ENCODE measurements at places on chromosomes 5 and 9.
A peak's percentile ranks its signal among the peaks of the same experiment; 100 is the strongest.

DNA sequence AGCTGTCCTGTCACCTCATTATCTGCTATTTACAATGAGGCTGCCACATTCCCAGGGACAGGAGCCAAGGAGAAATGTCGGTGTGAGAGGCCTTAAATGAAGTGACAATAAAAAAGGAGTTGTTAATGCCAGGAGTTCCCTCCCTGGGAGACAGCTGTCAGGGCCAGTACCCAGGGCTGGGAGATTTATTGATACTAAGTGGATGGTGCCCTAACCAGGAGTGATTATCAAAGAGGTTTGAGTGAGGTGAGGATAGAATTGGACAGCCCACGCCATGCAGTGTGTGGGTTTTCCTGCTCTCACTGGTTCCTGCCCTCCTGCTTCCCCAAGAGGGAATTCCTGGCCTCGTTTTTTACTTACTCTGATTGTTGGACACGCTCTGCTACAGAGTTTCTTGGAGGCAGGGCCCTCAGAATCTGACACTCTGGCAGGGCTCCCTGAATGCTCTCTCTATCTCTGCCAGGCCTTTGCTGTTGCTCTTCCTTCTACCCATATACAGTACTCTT is 150.8 kb downstream of the GRIA1 start:
- DNase-seq = no peak

DNA sequence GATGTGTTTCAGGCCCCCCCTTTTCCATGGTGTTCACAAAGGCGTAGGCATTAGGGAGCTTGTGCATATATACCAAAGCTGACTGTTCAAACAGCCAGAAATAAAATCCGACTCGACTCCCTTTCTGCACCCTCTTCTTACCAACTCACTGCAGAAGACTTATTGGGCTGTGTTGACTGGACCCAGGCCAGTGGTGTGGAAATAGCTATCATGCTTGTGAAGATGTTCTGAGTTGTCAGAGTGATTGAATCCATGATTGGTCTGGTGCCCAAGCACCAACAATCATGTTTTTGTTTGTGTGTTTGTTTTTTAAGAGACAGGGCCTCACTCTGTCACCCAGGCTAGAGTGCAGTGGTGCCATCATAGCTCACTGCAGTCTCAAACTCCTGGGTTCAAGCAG is 21.6 kb downstream of the TJP2 start:
- DNase-seq = peak; percentile 84

- no peak for DNase-seq
Observed at GRCh38 chr5:32392039-32392438, 52.5 kb downstream of the ZFR start.

DNA sequence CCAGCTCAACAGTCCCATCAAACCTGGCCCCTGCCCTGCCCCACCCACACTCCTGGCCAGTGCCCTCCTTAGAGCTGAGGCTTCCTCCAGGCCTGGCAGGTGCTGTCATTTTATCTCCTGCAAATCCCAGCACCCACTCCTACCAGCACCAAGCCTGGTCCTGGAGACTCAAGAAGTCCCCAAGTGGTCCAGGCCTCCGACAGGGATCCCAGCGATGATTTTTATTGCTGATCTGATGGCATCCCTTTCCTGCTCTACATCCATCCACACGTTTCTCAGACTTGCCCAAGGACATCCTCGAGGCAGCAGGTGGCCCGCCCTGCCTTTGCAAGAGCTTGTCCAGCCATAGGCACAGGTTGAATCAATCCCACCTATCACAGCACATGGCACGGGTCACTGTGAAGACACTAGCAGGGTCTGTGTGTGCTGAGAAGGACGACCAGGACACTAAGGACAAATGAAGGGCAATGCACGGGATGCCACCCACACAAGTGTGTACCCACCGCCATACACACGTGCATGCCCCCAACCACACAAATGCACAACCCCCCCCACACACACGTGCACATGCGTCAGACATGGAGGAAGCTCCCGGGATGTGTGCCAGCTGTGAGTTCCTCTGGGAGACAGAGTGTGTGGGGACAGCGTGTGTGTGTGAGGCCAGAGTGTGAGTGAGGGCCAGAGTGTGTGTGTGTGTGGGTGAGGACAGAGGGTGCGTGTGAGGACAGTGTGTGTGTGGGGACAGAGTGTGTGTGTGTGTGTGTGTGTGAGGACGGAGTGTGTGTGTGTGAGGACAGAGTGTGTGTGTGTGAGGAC is 62.4 kb upstream of the UBAC1 start:
- peak; percentile 32 for DNase-seq

GRCh38 chr9:110125763-110126351 is 82.1 kb downstream of the C9orf152 start:
- DNase-seq = no peak

DNA sequence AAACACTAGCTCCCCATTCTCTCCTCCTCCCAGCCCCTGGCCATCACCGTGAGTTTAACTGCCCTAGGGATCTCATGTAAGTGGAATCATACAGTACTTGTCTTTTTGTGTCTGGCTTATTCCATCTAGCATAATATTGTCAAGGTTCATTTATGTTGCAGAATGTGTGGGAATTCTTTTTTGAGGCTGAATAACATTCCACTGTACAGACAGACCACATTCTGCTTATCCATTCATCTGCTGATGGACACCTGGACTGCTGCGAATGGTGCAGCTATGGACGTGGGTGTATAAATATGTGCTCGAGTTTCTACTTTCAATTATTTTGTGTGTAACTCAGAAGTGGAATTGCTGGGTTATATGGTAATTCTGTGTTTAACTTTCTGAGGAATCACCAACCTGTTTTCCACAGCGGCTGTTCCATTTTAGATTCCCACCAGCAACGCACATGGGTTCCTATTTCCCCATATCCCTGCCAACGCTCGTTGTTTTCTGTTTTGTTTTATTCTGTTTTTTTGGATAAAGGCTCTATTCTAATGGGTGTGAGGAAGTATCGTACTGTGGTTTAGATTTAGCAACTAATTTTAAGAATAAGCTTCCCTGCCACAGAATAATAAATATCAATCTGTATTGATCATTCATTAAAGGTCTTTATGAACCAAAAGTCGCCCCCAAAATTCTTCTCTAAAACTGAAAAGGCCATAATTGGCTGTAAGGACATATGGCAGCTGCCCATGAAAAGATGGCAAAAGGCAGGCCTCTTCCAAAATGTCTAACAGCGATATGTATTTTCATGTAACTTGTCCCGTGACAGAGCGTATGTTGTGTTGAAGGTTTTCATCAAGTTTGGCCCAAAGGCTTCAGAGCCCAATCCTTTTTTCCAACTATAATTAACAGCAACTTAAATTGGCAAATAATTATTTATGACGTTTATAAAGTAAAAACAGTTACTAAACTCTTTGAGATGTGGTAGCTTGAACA is 70.3 kb downstream of the DAP start:
- DNase-seq = no peak

DNA sequence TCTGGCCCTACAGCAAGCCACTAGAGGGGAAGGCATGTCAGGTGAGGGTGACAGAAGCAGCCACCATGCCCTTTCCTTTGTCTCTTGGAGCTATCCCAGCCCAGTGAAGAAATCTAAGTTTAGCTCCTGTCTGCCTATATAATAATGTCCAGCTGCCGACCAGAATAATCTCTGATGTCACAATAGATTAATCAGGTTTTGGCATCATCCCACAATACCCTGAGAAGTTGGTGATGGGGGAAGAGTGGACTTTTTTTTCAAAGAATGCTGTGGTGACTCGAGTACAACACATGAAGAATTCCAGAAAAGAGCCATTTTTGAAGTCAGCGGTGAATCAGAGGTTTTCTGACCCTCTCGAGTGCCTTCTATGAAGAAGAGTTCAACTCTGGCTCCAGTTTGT is 1.7 kb upstream of the TSLP start:
- DNase-seq = no peak

DNA sequence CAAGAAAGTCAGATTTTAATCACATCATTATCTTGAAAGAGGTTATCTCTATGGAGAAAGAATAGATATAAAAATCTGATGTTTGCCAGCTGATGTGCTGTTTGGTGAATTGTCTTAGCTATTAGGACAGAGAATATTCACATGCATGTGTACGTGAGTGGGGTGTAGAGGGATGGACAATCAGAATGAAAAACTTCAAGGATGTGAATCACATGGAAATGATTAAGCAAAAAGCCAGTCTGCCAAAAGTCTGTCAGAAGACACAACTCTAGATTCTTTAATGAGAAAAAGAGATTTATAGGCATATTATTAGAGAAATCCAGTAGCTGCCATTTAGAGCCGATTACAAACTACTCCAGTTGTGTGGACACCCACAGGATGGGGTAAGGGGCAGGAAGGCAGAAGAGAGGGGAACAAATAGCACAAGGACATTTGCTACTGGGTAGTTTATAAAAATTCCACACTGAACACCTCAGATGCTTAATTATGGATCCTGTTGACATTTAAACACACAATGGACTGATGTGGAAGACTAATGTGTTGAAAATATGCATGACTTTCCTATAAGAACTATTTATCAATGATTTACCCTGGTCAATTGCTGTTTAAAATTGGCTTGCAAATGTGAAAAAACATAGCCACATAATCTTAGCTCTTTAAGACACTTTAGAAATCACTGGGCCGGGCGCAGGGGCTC is 127.4 kb downstream of the PTTG1 start:
- DNase-seq = no peak

GRCh38 chr9:10104774-10105173 is 508.0 kb downstream of the PTPRD start:
- DNase-seq = no peak

DNA sequence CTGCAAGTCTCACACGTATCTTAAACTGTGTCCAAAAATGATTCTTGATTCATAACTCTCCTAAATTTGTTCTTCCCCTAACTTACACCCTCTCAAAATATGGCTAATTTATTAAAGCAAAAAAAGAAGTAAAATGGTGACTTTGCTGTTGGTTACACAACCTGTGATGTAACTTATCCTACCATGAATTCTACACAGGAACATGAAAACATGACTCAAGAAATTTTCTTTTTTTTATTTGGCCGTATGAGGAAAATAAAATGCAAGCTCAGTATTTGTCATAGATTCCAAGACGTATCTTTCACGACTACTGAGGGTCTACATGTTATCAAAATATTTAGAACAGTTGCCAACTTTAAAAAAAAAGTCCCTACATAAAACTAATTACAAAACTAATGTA is 9.2 kb downstream of the LIFR start:
- DNase-seq = no peak

- DNase-seq = no peak
Observed at GRCh38 chr9:124105266-124105665, 93.7 kb downstream of the LHX2 start.

DNA sequence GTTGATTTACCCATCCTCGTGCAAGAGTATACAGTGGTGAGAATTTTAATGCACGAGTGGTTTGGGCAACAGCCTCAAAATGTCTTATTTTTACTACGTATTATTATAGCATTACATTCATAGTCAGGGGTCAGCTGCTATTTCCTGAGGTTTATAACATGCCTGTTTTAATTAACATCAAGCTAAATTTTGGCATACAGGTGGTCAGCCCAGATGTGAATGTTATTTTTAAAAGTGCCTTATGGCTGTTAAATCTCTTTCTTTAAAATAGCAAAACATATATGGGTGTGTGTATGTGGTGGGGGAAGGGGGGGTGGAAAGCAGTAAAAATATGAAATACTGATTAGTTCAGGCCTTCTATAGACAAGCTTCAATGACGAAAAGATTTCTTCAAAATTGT is 424.5 kb upstream of the CLINT1 start:
- DNase-seq = no peak

- DNase-seq = no peak
Observed at GRCh38 chr9:74379718-74380117, 117.4 kb upstream of the RORB start.

- peak; percentile 61 for DNase-seq
Observed at GRCh38 chr9:34457266-34458012, 931 bp downstream of the FAM219A start.

GRCh38 chr5:173823721-173824567 is 64.2 kb upstream of the CPEB4 start:
- DNase-seq = no peak

GRCh38 chr9:37002036-37002412 is 32.0 kb downstream of the PAX5 start:
- DNase-seq = no peak

DNA sequence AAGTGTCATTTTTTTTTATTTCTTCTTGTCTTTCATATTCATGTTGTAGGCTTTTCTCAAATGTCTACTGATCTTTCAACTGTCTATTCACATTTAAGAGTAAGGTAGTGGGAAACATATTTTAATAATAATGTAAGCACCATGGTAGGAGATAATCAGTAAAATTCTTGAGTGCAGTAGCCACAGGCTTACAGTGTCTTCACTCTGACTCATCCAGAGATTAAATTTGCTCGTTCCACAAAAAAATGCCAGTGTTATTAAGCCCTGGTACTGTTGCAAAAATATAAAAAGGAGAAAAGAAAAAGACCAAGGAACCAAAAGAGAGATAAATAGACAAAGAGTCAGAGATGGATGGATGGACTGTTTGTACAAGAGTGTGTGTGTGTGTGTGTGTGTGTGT is 43.0 kb downstream of the PARP8 start:
- no peak for DNase-seq

- DNase-seq = no peak
Observed at GRCh38 chr5:57779383-57780223, 297.0 kb upstream of the ACTBL2 start.

- DNase-seq = no peak
Observed at GRCh38 chr9:114894206-114894605, 36.2 kb downstream of the TNFSF8 start.

- DNase-seq = peak; percentile 82
Observed at GRCh38 chr9:76818271-76818670, 54.0 kb downstream of the PCA3 start.

DNA sequence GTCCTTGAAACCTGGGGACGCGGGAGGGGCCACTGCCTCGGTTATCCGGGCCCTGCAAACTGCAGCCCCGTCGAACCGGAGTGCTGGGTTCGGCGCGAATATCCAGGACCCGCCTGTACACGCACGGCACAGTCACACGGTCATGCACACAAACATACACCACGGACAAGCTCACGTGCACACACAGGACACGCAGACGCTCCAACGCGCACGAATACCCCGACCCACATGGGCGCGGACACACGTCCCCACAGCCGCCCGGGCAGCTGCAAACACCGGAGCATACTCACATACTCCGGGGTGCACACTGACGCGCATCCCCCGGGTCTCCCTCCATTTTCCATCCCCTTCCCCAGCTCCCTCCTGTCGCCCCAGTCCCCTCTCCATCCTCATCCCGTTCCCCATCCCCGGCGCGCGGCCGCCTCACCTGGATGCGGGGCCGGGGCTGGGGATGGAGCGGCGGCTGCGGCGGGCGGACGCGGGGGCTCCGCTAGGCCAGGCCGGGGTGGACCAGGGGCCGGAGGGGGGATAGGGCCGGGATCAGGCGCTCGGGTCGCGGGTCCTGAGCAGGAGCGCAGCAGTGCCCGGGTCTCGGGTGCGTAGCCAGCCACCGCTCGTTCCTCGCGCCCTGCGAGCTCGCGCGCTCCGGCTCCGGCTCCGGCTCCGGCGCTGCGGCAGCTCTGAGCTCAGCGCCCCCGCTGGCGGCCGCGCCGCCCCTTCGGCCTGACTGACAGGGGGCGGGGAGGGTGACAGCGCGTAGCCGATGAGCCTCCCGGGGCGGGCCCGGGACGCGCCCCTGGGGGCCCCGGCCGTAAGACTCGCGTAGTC is at the start of the genes EIF4E1B and SNCB:
Gene EIF4E1B, plus strand, starts transcription at position 823 of the 828 bp plus-strand sequence. CDS start 12,113 bp downstream, outside the sequence.
Gene SNCB, minus strand, starts transcription at position 682 of the 828 bp plus-strand sequence. CDS start 880 bp downstream, outside the sequence.
- peak; percentile 82 for DNase-seq

- DNase-seq = no peak
Observed at GRCh38 chr5:13745508-13745907, 199.0 kb downstream of the DNAH5 start.

- no peak for DNase-seq
Observed at GRCh38 chr9:110025551-110026170, 182.3 kb downstream of the C9orf152 start.
